ENCODE measurements at places on chromosomes 7 and 10.

GRCh38 chr7:132532281-132532680 is 44.0 kb downstream of the PLXNA4 start:
- DNase-seq, result no peak

- no peak for DNase-seq
Measured at GRCh38 chr10:86182150-86182549, 184.4 kb downstream of the GRID1 start.

DNA sequence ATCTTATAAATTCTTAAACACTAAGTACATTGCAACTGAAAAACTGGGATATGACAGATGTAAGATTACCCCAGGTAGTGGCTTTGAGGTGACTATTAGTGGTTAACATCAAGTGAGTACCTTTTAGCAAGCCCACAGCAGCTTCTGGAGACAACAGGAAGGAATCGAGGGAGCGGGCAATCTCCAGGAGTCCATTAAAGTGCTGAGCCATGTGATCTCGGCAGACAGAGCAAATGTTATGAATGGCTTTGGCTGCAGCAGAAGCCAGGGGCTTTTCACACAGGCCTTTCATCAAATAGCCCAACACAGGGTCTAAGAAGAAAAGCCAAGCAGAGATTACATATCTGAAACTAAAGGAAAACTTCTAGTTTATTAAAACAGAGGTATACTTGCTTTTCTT is 48.9 kb downstream of the IRF5 start:
- DNase-seq, result no peak

- no peak for DNase-seq
Measured at GRCh38 chr7:149624006-149624405, 126.4 kb upstream of the ZNF746 start.

DNA sequence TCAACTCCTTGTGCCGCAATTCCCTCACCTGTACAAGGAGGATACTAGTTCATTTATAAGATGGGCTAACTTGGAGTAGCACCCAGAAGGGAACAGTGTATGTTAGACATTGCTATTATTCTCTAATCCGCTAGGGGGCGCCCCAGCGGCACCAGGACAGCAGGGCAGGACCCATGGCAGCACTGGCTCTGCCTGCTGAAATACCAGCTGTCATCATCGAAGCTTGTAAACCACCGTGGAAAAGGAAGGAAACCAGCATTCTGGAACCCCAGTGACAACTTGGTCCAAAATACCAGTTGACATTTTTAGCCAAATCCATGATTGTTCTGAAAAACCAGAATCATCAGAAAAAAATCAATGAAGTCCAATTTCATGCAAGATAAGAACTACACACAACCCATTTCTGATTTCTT is 134.4 kb downstream of the ITGA8 start:
- peak; percentile 2 for DNase-seq

- DNase-seq, result no peak
Measured at GRCh38 chr10:87546971-87547413, 42.3 kb downstream of the MINPP1 start.

- DNase-seq, result peak; percentile 42
Measured at GRCh38 chr7:93055543-93056107, 62.2 kb downstream of the SAMD9 start.

DNA sequence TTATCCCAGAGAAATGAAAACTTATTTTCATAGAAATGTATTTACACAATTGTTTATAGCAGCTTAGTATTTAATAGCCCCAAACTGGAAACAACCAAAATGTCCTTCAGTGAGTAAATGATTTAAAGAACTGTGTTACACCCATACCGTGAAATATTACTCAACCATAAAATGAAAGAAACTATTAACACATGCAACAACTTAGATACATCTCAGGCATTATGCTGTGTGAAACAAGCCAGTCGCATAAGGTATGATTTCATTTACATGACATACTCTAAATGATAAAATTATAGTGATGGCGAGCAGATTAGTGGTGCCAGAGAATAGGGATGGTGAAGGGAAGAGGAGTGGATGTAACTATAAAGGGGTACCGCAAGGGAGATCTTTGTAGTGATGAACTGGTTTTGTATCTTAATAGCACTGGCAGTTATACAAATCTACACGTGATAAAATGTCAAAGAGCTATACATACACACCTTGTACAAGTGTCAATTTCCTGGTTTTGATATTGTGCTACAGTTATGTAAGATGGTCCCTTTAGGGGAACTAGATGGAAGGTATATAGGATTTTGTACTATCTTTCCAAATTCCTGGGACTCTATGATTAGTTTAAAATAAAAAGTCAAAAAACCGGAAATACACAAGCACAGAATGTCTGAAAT is 40.5 kb downstream of the MACC1 start:
- no peak for DNase-seq

DNA sequence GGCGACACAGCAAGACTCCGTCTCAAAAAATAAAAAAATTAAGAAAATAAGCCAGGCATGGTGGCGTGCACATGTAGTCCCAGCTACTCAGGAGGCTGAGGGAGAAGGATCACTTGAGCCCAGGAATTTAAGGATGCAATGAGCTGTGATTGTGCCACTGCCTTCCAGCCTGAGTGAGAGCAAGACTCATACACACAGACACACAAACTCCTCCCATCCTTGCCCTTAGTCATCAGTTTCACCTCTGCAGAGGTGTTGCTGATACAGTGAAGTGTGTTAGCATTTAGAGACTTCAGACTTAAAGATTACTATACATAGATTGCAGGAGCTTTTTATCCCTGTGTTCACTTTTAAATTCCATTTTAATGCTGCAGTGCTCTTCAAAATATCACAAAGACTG is 5.5 kb upstream of the H2AZ2 start:
- no peak for DNase-seq

GRCh38 chr10:70772627-70773026 is 12.6 kb downstream of the TBATA start:
- no peak for DNase-seq

DNA sequence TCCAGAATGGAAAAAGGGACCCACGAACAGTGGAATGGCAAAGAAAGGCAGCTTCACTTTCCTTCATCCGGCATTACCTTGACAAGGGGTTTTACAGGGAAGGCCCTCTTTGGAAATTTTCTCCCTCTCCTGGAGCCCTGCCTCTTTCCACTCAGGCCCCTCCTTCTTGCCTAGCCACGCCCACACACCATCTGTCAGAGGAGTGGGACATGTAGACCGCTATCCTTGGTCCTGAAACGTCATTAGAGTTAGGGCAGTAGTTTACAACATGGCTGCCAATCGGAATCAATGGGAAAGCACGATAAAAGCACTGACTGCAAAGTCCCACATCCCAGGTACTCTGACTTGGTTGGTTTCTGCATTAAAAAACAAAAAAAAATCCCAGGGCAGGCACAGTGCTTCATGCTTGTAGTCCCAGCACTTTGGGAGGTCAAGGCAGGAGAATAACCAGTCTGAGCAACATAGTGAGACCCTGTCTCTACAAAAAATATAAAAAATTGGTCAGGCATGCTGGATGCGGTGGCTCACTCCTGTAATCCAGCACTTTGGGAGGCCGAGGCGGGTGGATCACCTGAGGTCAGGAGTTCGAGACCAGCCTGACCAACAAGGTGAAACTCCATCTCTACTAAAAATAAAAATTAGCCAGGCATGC is 96.4 kb downstream of the MARCHF5 start:
- no peak for DNase-seq

DNA sequence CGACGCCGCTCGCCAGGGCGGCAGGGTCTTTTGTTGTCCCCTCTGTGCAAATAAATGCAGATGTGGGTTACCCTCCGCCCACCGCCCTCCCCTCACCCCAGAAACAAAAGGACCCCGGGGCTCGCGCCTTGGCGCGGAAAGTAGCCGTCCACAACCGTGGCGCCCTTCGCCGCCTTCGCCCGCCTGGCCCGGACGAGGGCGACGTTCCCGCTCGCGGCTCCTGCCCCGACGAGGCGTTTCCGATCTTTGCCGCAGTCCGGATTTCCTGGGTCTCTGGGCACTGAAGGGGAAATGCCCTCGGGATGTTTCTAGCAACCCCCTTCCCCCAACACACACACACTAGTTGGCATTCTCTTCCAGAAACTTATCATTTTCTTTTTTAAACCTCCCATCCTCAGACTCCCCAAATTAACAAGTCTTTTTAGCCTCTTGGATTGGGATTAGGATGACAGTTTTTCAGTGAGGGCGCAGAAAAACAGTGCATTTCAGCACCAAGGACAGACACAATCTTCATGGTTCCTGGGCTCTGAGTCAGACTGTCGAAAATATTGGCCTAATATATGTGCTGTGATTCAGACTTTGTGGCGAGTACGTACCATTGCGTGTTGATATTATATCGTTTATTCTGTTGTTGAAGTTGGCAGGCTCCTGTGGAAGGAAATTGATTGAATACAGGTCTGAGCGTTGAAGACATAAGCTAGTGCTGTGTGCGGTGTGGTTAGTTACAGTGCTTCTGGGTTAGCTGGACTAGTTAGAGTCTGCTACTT is 771 bp downstream of the PHYHIPL start:
- DNase-seq, result no peak

- no peak for DNase-seq
Measured at GRCh38 chr7:137110091-137110509, 233.4 kb downstream of the PTN start.

GRCh38 chr10:37035853-37036252 is 89.5 kb upstream of the ANKRD30A start:
- DNase-seq, result no peak

DNA sequence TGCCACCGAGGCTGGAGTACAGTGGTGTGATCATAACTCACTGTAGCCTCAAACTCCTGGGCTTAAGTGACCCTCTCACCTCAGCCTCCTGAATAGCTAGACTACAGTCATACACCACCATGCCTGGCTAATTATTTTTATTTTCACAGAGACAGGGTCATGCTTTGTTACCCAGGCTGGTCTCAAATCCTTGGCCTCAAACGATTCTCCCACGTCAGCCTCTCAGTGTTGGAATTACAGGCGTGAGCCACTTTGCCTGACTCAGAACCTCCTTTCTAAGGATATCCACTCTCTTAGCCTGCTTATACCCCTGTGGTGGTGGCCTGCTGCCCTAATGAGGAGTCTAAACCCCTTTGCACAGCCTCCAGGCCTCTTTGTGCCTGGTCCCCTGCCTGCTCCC is 4.2 kb upstream of the IGFBP1 start:
- no peak for DNase-seq

DNA sequence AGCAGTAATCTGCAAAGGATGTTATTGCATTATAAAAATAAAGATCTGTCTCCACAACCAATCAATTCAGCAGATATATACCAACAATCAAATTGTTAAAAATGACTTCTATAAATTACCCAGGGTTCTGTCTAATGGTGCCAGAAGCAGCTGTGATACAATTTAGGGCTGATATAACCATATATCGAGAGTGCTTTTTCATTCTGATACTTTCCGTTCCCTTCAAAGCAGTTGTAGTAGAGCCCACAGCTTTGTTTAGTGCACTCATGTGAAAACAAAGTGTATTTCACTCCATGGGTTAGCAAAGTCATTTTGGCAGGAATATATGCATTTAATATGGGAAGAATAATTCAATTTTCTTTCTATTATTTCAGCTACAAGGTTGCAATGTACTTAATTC is 83.1 kb upstream of the CHCHD3 start:
- no peak for DNase-seq

DNA sequence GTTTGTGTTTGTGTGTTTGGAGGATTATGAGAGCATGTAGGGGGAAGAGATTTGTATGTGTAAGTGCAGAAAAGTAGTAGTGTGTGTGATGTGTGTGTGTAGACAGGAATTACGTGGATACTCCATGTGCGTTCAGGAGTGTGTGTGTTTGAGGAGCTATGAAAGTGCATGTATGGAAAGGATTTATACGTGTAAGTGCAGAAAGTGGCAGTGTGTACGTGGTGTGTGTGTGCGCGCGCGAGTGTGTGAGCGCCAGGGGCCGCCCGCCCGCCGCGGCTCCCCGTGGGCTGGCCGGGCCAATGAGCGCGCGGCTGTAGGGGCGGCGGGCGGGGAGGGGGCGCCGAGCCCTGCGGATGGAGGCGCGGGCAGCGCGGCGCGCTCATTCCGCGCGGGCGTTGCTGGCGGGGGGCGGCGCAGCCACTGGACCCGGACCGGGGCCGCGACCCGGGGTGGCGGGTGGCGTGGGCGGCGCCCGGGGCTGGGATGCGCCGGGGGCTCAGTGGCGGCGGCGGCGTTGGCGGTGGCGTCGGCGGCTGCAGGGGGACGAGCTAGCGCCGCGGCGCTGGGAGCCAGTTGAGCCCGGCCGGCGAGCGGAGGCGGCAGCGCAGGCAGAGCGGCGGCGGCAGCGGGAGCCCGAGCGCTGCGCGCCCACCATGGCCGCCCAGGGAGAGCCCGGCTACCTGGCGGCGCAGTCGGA is at the start of gene BICC1:
TSS of gene BICC1 (plus strand) at position 382 of the 697 bp plus-strand sequence. CDS start at position 654, 272 bp downstream.
- no peak for DNase-seq

DNA sequence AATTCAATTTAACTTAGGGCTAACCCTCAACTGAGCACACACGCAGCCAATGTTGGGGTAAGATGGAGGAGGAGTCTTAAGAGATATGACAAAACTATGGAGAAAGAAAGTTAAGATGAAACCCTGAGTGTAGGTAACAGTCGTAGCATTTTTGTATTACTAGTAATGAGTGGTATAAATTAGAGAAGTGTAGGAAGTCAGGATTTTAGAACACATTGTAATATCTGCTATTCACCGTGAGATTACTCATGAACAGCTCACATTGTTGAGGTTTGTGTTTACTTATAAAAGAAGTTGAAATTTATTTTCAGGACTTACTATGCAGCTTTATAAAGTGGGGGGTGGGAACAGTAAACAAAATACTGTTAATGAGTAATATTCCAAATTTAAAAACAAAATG is 107.2 kb downstream of the ARHGAP21 start:
- DNase-seq, result no peak

GRCh38 chr10:21732067-21732772 is 198.2 kb downstream of the MLLT10 start:
- peak; percentile 9 for DNase-seq

- DNase-seq, result no peak
Measured at GRCh38 chr7:137968890-137969289, 33.0 kb downstream of the CREB3L2 start.

DNA sequence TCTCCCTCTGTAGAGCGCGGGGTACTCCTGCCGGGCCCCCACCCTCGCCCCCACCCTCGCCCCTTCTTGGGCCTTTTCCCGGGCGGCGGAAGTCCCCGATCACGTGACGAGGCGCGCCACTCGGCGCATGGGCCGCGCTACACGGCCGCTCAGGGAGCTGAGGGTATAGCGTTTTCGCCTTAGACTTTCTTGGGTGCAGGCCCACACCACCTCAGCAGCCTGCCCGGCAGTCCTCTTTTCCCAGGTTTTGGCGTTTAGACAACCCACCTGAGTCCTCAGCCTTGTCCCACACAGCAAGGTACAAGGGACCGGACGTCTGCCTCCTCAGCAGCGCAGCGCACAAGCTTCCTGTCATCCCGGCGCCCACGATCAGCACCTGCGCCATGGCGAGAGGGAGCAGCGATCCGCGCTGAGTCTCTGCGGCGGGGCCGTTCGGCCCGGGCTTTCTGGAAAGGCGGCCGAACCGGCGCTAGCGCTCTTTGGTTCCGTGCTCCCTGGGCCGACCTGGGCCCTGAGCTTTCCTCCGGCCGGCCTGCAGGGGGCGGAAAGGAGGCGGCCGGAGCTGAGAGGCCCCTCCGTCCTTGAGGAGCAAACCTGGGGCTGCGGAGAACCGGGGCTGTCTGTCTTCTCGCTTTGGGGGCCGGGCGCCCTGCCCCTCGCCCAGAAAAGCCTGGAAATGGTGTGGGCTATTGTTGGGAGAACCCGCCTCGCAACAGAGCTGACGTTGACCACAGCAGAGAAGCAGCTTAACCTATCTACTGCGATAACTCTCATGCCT is at the start of gene RNLS:
TSS of gene RNLS (minus strand) at position 513 of the 778 bp plus-strand sequence.
- DNase-seq, result peak; percentile 25

Data from DMS 273 treated with DMSO at 0.1 percent for 48 hours (cell line).